ENCODE measurements at places on chromosomes 5 and 9.

- no peak for DNase-seq
These were observed 7.3 kb downstream of the GDA start for GRCh38 chr9:72156586-72156985.

DNA sequence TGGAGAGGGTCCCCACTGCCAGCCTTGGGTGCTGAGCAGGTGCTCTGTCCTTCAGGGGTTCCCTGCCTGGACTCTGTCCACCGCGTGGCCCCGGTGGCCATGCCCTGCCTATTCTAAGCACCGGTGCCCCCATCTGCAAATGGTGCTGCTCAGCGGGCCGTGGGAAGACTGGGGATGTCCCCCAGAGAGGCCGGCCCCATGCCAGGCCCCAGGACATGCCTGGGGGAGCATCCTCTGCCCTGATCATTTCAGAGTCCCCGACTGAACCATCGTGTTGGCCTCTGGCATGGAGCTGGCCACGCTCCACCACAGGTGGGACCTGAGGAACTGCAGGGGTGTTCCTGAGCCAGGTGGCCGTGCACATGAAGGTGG lies 64.7 kb downstream of the RXRA start:
- DNase-seq: no peak

DNA sequence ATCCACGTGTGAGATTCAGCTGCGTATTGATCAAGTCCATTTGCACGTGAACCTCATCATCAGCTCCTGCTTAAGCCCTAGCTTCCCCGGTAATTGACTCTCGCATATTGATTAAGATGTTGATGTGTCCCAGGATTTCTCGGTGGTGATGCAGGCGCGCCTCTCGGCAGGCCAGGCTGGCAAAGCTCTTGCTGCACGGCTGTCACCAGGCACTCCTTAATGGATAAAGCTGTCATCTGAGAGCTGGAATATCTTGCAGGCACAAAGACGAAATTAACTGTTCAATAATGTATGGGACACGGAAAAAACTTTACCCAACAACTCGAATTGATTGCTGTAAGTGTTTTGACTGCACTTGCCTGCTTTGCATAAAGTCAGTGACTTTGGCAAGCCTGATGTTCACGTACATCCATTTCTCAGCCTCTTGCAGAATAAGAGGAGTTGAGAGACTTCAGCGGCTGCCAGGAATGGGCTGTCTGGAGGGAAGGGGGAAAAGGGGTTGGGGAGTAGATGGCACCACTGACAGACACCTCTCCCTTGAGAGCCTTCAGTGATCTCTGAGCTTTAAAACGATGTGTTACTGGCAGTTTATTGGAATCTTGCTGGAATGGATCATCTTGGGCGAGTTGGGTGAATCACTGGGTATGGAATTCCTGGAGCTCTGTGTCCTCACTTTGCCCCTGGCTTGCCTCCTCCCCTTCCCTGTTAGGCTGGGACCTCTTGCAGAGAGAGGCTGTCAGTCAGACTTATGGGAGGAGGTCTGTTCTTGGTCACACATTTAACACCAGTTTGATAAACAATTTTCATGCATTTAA lies 650.3 kb downstream of the CCDC171 start:
- DNase-seq: no peak

DNA sequence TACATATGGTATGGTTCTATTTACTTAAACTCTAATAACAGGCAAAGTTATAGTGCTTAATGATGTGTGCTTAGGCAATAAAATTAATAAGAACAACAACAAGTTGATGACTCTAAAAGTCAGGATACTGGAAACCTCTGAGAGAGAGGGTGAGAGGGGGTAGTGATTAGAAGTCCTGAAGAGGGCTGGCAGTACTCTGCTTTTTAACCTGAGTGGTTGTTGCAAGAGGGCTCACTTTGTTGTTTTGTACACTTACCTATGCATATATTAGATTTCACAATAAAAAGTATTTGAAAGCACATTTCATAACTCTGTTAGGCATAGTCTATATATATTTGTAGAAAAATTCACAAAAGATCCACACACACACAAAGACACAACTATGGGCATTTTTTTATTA lies 21.4 kb upstream of the ELL2 start:
- DNase-seq: no peak

DNA sequence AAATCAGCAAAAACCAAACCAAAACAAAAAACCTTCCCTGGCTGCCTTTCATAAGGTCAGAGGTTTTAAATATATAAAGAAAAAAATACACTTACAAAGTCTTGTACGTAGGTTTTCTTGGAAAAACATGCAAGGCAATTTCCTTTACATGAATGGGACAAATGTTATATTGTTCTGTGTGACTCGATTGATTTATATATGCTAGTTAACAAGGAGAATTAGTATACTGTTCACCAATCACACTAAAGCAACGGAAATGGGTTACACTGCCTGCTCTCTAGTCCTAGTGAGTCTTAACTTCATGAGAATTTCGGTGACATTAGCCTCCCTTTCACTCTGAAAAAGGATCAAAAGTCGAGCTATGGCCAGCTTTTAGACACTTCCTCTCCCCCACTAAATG lies 5.5 kb downstream of the GDF9 start:
- no peak for DNase-seq

- no peak for DNase-seq
These were observed 3.6 kb upstream of the JADE2 start for GRCh38 chr5:134521841-134522240.

DNA sequence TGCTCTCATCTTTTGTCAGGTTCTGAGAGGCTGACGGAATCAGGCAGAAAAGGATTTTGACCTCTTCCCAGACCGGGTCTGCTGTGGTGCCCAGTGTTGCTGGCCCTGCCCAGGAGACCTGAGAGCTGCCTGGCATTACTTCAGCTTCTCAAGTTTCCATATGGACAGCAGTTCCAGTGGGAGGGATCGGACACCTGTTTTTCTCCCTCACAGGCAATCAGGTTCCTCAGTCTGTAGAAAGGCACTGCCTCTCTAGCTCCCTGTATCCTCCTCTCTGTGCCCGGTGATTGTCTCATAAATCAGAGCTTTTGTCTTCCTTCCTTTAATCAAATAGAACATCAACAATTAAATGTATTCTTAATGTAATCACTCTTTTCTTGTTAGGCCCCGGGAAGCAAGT lies 198.7 kb downstream of the SEMA6A start:
- DNase-seq: no peak

GRCh38 chr5:158382473-158382872 lies 523.5 kb upstream of the CLINT1 start:
- DNase-seq: peak; percentile 48

DNA sequence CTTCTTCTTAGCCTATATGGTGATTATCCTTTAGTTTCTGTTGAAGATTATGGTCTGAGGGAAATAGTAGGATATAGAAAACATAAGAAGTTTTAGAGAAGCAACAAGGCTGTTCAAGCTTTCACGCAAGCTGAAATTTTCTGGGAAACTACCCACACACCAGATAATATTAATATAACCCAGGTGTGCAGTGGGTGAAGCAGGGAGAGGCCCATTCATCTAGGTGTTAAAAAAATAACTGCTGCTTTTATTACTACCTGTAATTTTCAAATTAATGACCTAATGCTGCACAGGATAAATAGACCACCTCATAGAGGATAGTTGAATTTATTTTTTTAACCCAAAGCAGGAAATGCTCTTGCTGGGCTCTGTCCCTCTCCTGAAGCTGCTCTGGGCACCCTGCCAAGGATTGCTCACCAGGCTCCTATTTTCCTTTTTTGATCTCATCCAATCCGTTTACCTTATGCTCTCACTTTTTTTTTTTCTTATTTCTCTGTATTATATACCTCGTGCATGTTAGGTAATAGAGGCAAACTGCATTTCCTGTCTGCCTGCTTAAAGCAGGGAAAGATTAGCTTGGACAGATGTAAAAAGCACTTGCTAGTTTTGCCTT lies 124.3 kb upstream of the SLC12A2 start:
- DNase-seq: peak; percentile 15

DNA sequence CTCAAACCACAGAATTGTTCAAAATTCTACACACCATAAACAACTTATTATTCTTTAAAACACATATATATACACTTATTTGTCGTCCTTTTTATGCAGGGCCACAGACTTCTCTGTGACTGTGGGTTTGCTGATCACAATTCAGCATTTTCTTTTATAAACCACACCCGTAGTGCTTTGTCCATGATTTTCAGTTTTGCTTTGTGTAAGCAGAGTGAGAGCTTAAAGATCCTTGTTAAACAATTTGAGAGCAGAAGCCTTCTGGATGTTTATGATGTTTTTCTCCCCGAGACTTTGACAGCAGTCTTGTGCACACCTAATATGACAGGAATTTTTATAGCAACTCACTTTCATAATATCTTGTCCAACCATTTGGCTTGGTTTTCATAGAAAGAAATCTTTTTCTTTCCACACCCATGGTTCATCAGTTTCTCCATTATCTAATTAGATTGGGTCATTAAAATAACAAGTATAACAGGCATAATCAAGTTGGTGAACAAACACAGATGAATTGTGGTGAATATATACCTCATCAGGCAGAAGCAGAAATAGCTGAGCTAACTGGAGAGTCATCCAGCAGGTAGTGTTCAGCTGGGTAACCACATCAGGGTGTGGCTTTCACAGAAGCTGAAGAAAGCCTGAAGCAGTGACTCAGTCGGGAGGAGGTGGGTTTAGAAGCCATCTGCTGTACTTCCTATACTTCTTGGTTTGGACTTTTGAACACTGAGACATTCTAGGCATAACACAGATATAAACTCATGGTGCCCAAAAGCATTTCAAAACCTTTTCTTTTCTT lies 232.8 kb downstream of the DOCK8 start:
- peak; percentile 68 for DNase-seq

DNA sequence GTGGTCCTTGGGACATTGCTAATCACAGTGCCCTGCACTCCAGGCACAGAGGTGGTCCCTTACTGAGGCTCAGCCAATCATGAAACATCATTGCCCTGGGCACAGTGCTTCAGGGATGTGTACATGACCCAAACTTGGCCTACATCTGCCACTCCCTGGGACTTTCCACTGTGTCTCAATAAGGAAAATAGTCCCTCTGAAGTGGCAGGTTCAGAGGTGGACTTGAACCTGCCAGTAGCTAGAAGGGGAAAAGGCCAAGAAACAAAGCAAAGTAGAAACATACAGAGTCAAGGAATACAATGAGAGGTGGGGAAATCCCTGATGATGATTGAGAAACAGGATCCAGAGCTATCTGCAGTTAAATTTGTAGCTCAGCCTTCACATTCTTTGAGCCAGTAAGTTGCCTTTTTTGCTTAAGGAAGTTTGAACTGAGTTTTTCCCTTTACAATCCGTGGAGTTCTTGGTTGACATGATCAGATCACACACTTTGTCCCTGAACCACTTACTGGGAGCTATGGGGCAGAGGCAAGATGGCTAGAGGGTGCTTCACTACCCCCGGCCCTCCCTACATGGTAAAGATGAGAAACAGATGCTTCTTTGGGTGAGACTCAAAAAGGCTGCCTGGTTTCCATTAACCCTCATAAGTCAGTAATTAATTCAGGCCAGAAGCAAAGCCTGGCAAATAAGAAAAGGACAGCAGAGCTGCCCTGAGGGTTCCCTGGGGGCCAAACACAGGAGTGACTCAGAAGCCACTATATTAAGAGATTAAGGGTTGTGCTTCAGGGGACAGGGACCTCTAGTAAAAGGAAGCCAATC lies 57.6 kb downstream of the SH3TC2 start:
- DNase-seq: no peak

DNA sequence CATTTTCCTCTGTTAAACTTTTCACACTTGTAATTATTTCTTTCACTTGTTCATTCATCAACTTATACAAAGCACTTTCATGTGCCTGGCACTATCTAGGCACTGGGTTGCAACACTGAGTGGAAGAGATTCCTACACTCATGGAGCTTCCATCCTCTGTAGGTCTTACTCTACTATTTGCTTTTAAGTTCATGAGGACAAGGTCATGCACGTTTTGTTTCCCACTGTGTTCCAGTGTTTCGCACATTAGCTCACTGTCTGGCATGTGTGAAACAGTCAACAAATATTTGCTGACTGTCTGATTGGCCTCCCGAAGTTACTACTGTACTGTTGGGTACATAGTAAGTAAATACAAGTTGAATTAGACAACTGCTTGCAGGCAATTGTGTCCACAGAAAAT lies 87.9 kb upstream of the IFNK start:
- no peak for DNase-seq

DNA sequence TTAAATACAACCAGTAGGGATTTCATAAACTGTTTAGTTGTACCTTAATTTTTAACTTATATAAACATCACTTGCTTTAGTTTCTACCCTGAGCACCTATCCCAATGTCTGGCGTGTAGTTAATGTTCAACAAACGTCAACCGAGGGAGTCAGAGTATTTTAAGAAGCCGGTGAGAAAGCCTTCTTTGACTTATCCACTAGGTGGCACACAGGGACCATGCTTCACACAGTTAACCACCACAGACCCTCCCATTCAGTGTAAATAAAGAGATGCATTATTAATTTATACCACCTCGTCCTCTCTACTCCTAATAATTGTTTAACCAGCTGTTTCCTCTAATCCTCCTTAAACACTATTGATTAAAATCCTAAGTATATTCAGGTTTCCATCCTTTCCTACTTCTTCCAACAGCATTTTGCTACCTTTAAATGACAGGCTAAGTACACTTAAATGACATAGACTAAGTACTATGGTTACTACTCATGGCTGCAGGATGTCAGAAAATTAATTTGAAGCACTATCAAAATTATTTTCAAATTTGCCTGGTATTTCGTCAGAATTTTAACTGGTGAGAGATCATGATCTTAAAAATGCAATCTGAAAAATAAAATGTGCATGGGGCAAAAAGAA lies 2.3 kb downstream of the HAPLN1 start:
- peak; percentile 29 for DNase-seq

GRCh38 chr5:31021181-31021624 lies 172.3 kb upstream of the CDH6 start:
- no peak for DNase-seq

- no peak for DNase-seq
These were observed 65.2 kb upstream of the SLC25A51 start for GRCh38 chr9:37969130-37969529.
